ENCODE measurements at places on chromosomes 11 and 22.
A peak's percentile ranks its signal among the peaks of the same experiment; 100 is the strongest.

DNA sequence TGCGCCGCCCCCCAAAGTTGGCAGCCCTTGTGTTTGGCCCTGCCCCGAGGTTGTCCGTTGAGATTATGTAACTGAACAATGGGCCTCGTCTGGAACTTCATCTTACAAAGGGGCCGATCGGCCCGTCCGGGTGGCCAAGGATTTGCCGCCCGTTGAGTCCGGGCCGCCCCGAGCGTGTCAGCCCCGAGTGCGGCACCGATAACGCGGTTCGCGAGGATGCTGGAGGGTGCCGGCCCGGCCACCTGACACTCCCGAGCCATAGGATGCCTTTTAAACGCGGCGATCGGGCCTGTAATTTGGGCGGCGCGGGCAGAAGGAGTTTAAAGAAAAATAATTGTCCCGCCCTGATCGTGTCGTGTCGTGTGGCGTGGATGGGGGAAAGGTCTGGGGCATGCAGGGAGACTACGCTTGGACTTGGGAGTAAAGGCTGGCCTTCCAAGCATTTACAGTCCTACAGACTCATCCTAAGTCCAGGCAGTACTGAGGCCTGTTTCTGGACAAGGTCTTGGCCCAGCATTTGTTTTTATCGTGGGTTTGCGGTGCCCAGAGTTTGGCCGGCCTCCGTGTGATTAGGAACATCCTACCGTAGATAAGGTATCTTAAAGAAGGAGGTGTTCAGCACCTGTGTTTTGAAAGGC, 1.3 kb downstream of the WEE1 start:
- DNase-seq, result peak; percentile 47

DNA sequence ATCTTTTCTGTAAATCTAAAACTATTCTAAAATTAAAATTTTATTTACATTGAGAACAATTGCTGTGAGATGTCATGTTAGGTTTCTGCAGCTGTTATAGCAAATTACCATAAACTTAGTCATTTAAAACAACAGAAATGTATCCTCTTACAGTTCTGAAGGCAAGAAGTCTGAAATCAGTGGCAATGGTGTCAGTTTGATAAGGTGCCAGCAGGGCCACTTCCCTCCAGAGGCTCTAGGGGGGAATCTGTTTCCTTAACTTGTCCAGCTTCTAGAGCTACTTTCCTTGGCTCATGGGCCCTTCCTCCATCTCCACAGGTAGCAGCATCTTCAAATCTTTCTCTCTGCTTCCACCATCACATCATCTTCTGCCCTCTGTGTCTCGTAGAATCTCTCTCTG, 23.0 kb downstream of the MOGAT2 start:
- DNase-seq, result no peak

- DNase-seq, result no peak
These were observed 29.9 kb downstream of the MS4A2 start for GRCh38 chr11:60118338-60118737.

- no peak for DNase-seq
These were observed 146.4 kb downstream of the FBXO7 start for GRCh38 chr22:32620992-32621391.

- no peak for DNase-seq
These were observed 87.9 kb upstream of the SPON1 start for GRCh38 chr11:13874597-13874996.

- no peak for DNase-seq
These were observed 127.8 kb upstream of the ANO3 start for GRCh38 chr11:26204101-26204500.

DNA sequence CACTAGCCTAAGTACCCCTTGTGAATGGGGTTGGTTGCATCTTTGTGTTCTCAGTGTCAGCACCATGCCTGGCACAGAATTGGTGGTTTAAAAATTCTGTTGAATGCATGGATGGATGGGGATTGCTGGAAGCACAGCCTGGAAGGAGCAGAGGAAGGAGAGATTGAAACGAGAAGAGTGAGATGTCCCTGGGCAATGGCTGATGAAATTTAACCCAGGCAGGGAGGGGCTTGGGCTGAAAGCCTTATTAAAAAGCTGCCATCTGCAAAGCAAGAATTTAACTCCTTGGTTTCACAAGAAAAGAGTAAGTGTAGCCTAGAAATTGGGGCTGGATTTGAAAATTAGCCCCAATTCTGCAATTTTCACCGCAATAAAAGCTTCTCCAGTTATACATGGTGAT, 126.7 kb downstream of the TEAD1 start:
- DNase-seq, result no peak

Data from choroid plexus epithelial cell (primary cell).